Heart left ventricle (tissue), 16 donors: ENCODE measurements at places on chromosomes 7 and 10. TPM values are rescaled to one million over a fixed set of nuclear protein-coding genes. Genes with fewer than 3 reads are reported as not detected.

The SEMA4G gene
- polyA plus RNA-seq: 0.22 TPM

GRCh38 chr7:47192978-47193377, 388.9 kb downstream of the TNS3 start:
- no peak for DNase-seq

DNA sequence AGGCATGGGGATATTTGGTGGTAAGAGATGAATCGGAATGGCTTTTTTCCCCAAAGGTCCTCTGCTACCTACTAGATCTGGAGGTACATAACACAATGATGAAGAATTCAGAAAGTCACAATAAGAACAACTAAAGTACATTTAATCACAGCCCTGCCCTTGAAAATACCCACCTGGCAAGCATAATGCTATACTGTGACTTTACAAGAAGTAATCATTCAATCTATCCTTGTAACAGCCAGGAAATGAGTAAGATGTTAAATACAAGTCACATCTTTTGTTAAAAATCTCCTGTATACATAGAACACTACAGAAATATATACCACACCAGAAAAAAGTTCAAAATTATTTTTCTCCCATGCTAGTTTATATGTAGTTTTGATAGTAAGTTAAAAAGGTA, 108.3 kb upstream of the ABCB5 start:
- DNase-seq: no peak

DNA sequence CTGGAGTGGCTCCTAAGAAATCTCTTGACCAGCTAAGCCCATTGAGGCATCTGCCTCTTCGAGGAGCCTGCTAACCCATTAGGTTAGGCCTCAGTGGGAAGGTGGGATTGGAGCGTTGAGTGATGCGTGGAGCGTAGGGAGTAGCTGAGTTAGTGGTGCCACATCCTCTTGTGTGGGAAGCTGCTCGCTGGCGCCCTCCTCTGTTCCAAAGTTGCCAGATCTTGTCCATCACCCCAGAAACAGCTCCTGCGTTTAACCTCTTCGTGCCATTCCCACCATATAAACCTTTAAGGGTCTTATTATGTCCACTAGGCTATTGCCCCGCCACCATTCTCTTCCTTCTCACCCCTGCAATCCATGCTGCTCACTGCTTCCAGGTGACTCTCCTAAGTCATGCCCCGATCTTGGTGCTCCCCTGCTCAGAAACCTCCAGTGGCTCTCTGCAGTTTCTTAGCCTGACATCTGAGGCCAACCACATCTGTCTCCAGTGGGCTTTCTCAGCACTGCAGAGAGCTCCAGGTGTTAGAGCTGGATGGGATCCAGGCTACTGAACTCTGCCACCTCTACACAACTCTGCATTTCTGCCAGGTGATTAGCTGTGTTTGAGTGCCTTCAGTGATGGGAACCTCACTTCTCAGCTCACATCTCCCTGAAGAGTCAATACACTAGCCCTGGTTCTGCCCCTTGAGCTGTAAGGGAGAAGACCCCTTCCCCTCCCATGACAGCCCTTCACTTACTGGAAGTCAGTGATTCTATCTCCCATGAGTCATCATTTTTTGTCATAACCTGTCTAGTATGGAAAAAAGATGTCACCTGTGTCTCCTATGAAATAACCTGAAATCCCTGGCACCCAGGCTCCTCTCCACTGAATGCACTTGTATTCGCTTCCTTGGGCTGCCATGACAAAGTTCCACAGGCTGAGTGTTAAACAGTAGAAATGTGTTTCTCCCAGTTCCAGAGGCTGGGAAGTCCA, 65.0 kb upstream of the FGFR2 start:
- no peak for DNase-seq

GRCh38 chr10:100148353-100149211, 37.2 kb downstream of the ERLIN1 start:
- no peak for DNase-seq

DNA sequence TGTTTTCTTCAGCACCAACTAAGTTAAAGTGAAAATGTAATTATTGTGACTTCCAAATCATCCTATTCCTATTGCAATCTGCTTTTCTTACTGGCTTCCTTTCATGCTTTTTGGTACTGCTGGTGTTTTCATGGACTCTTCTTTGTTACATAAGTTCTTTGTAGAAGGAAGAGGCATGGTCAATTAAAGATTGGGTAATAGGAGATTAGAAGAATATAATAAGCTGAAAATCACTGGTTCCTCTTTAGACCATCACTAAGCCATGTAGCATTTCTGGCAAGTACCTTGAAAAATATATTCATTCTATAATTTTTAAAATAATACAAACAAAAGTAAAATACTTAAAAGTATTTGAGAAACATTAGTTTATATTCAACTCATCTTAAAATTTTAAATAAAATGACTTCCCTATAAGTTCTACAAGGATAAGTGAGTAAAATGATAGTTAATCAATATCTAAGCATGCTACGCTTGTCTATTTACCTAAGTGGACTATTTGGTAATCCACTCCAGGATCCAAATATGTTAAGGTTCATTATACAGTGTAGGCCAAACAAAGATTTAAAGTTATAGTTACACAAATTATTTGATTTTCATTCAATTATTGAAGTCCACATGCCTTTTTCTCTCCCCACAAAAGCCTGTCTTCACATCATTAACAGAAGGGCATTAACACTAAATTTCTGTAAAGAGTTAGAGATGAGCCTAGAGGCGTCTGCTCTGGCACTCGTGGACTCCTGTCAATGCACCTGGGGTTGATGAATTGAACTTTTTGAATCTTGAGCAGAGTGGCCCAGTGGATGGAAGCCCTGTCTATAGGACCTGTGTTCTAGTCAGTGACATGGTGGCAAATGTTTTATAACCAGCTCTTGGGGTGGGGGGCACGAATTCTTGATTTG, 408.1 kb downstream of the INHBA start:
- DNase-seq: no peak

The ERVW-1 gene
- not detected for polyA plus RNA-seq

DNA sequence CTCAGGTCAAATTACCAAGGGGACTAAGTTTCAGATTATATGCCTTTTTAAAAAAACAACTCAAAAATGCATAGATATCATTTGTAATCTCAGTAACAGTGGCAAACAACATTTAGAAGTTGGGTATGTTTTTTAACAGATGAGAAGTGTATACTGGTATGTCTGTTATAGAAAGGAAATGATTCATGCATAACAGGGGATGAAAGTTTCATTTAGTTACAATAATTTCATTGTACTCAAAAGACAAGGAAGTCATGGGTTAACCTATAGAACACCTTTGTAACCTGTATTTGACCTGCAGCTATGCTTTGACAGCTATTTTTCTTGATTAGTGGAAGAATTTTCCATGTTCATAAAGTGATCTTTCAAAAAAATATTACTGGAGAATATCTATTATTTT, 35.4 kb upstream of the FAM133B start:
- DNase-seq: no peak

GRCh38 chr7:23235813-23236221, 10.8 kb upstream of the GPNMB start:
- peak; percentile 31 for DNase-seq

GRCh38 chr7:71429083-71429482, 297.1 kb downstream of the GALNT17 start:
- DNase-seq: no peak

GRCh38 chr7:111138586-111138985, 47.7 kb downstream of the LRRN3 start:
- DNase-seq: no peak

DNA sequence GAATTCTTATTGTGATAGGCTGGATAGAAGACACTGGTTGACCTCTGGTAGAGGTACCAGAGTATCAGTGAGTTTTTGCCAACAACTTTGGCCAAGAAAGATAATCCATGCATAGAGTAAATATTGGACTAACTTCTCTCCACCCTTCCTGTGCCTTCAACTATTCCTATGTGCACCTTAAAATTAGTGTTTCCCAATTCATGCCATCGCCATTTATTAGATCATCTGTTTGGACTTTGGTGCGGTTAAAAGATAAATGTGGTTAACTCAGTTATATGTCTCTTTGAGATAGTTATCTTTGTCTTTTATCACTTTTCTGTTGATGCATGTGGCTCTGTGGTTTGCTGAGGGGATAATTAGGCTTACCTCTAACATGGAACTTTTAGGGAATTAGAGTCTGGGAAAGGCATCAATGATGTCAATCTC, 4.6 kb downstream of the PAPSS2 start:
- no peak for DNase-seq

The BBS9 gene
- 7.5 TPM for polyA plus RNA-seq

DNA sequence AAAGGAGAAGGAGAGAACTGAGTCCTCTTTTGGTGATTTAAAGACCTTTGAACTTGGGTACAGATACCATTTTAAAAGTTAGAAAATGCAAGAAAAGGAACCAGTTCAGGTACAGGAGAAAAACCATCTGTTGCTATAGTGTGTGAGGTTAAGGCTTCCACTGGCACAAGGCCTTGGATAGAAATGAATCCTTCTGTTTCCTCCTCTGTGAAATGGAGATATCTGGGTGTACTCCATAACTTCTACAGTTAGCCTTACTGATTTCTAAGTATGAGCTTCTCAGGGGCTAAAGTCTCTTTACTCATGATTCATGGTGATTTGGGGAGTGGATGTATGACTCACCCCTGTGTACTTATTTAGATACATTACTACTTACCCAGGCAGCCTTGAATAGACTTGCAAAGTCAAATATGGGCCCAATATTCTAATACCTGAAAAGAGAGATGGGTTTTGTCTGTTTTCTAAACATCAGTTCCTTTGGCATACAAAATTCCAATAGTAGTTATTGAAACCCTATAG, 117.2 kb upstream of the ADO start:
- DNase-seq: no peak

DNA sequence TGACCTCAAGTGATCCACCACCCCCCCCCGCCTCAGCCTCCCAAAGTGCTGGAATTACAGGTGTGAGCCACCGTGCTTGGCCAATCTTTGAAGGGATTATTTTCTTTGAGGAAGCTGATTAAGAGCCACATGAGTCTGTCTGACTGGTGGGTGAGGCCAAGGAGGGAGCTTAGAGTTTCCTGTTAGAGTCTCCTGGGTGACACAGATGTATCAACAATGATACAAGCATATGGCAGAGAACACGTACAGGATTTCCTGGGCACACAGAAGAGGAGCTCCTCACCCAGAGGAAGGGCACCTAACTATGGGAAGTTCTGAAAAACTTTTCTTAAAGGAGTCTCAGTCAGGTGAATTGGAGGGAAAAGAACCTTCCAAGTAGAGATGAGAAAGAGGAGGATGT, 69.4 kb downstream of the GOLGA7B start:
- no peak for DNase-seq
